ENCODE measurements at places on chromosomes 1 and 21.

DNA sequence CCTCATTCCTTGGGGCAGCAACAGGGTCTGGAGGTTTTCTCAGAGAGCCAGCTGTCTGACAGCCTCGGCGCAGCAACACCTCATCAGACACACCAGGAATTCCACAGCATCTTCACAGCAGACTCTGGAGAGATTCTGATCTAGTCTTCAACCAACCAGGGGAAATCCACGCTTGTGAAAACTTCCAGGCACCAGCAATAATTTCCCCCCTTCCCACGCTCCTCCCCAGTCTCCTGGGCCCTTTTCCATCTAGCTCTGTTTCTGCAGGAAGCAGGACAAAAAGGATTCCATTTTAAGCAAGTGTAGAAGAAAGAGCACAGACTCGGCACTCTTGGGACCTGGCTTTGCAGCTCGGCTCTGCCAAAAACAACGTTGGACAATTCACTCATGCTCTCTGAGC lies 44.3 kb upstream of the CAPZB start:
- DNase-seq: no peak

- DNase-seq: no peak
Observed at GRCh38 chr1:155186067-155186793, 12.6 kb downstream of the TRIM46 start.

DNA sequence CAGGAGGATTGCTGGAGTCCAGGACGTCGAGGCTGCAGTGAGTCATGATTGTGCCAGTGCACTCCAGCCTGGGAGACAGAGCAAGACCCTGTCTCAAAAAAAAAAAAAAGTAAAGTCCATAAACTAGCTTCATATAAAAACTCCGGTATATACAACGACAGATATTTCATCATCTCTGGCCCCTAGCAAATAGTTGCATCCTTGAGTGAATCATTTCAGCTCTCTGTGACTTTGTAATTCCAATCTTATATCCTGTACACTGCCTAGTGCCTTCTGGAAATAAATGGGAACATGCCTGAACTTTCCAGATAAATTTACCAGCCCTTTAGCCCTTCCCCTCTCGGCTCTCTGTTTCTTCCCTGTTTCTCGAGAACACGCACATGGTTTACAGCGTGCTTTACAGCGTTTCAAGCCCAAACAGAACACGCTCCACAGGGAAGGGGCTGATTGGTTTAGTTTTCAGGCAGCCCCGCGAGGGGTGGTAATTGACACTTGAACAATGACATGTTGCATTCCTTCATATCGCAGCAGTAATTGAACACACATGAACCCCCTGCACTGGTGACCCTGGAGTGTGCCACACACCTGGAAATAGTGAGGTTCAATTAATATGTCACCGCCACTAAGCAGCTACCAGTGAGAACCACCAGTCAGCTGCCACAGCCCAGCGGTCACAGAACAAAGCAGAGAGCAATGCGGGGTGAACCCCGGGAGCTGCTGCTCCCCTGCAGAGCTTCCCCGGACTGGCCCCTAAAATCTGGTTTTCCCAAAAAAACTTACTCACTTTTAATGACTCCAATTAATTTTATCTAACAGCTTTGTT lies 35.7 kb upstream of the SIM2 start:
- no peak for DNase-seq

- peak; percentile 22 for DNase-seq
Observed at GRCh38 chr1:10267319-10267718, 56.9 kb downstream of the KIF1B start.

- DNase-seq: peak; percentile 81
Observed at GRCh38 chr1:22861764-22862440, 110.8 kb downstream of the LACTBL1 start.

GRCh38 chr1:13666317-13666716 lies 33.7 kb upstream of the PRDM2 start:
- DNase-seq: no peak

- no peak for DNase-seq
Observed at GRCh38 chr1:230194525-230194924, 127.5 kb downstream of the GALNT2 start.

GRCh38 chr1:61261595-61261994 lies 179.2 kb downstream of the NFIA start:
- DNase-seq: no peak

DNA sequence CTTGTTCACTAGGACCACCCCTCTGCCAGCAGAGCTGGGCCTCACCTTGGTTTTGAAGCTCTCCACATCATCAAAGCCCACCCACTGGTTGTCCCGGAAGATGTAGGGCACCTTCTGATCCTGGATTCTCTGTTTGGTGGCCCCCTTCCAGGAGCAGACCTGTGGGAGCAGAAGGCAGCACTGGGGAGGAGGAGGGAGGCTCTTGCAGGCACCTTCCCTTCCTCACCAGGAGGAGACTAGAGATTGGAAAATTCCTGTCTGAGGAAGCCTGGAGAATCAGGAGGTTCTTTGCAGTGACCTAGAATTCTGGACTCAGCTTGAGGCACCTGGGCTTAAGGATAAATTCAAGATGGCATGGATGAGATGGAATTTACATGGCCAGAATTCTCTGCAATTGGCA lies 10.3 kb downstream of the CHIT1 start:
- DNase-seq: no peak

DNA sequence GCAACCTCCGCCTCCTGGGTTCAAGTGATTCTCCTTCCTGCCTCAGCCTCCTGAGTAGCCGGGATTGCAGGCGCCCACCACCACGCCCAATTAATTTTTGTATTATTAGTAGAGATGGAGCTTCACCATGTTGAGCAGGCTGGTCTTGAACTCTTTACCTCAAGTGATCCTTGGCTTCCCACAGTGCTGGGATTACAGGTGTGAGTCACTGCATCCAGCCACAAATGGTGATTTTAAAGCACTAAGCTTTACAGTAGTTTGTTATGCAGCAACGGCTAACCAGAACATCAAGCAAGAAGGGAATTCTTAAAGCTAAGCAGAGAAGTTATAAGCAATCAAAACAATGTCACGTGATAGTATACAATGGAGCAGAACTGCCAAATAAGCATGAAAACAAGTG lies 65.7 kb downstream of the NVL start:
- DNase-seq: no peak

DNA sequence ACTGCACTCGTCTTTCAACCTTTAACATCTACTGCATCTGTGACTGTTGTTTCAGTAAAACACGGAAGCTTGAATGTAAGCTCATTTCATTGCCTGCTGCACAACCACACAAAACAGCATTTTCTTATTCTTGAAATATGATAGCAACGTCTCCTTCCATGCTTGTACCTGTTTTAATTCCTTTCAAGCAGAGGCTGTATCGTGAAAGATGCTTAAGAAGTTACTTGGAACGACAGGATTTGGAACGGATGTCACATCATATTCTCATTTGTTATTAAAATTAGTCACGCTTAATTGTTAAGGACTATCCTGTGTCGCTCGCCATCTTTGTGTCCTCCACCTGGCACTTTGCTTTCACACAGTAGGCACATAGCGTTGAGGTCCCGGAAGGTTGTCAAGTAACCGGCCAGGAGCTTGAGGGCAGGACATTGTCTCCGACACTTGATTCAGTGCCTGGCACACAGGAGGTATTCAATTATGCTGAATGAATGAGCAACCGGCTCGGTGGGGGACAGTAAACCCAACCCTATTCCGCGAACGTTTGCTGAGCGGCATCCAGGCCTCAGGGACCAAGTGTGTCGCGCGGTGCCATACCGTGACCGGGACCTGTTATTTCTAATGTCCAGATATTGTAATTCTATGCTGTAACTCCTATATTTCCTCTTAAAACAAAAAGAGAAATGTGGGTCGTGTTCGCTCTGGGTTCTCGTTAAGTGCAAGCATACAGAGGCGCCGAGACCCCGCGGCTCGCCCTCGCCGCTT lies 499 bp upstream of the SH3GLB1 start:
- peak; percentile 2 for DNase-seq

DNA sequence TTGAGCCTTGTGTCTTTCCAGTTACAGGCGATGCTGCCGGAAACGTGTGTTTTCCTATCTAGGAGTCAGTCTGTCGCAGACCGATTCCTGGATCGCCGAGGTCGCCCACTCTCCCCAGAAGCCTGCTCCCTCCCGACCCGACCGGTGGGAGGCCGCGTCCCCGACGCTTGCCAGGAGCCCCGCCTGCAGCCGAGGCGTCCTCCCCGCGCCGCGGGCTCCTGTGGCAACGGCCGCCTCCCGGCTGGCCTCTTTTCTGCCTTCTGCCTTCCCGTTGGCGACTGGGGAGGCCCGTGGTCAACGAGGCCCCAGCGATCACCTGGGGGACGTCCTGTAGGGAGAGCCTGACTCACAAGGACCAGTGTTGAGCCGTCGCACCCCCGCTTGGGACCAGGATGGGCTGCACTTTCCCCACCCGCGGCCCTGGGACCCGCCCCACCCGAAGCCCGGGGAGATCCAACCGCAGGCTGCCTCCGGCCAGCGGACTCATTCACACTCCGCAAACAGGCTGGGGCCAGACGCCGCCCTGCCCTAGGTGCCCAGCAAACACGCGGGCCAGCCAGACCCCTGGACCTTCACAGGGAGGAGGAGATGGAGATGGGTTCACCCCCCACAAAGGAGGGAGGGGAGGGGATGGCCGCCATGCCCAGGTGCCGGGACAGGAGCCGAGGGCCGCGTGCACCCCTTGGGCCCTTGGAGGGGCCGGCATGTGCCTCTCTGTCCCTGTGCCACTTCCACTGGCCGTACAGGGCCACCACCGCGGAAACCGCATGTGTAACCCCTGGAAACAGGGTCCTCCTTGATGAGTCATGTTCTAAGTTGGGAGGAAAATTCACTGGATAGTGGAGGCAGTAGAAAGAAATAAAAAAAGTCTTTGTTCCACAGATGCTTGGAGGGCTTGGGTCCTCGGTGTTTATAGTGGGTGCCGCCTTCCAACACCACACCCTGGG lies 7.2 kb upstream of the COL6A1 start:
- peak; percentile 64 for DNase-seq

DNA sequence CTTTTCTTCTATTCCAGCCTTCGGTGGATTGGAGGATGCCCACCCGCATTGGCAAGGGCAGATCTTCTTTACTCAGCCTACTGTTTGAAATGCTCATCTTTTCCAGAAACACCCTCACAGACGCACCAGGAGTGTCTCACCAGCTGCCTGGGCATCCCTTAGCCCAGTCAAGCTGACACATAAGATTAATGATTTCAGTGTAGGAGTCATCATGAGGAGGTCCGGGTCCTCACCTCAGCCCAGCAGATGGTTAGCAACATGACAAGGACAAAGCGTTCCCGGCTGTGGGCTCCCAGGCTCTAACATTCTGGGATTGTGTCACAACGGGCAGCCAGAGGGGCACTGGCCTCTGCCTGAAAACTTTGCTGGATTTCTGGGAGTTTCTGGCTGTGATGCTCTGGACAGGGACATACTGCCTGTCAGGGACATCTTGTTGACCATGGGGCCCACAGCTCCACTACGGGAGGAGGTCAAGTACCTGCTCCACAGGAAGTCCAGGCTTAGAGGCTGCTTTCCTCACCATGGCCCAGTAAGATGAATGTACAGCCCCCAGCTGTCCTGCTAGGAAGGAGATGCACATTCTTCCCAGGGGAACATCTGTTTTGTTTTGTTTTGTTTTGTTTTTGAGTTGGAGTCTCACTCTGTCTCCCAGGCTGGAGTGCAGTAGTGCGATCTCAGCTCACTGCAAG lies 204.0 kb upstream of the COA6 start:
- no peak for DNase-seq

DNA sequence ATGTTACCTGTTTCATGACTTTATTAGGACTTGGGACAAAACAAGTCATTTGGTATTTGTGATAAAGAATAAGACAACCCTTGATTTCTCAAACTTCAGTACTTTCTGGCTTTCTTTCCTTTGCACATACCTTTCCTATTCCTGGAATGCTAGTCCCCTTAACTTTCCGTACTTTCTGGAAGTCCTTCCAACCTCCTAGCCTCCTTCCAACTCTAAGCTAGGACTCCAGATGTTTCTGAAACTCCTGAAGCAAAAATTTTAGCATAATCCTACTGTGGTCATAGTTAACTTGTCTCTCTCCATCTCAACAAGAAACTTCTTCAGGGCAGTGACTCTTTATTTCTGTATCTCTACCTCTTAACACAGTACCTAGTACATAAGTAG lies 19.8 kb upstream of the C1orf105 start:
- DNase-seq: no peak

DNA sequence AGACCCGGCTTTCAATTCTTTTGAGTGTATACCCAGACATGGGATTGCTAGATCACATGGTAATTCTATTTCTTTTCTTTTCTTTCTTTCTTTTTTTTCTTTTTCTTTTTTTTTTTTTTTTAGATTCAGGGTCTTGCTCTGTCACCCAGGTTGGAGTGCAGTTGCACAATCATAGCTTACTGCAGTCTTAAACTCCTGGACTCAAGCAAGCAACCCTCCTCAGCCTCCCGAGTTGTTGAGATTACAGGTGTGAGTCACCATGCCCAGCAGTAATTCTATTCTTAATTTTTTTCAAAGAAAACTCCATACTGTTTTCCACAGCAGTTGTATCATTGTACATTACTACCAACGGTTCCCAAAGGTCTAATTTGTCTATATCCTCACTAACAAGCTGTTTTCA lies 13.5 kb upstream of the RNF186 start:
- peak; percentile 64 for DNase-seq

GRCh38 chr21:34781526-34781925 lies 112.7 kb downstream of the CLIC6 start:
- no peak for DNase-seq

DNA sequence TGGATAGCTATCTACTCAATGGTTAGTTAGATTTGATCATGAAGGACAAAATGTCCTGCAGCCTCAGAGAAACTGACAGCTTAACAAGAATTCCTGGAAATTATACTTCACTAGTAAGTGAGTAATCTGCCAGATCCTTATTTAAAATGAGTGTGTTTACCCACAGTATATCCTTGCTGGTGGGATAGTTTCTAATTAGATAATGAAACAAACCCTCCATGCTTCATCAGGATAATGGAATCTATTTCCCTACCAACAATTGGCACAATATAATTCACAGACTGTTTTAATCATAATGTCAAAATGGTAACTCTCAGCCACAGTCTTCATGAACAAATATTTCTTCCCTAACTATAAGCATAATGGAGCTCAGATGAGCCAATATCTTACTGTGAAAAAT lies 239.4 kb upstream of the ST6GALNAC5 start:
- no peak for DNase-seq

DNA sequence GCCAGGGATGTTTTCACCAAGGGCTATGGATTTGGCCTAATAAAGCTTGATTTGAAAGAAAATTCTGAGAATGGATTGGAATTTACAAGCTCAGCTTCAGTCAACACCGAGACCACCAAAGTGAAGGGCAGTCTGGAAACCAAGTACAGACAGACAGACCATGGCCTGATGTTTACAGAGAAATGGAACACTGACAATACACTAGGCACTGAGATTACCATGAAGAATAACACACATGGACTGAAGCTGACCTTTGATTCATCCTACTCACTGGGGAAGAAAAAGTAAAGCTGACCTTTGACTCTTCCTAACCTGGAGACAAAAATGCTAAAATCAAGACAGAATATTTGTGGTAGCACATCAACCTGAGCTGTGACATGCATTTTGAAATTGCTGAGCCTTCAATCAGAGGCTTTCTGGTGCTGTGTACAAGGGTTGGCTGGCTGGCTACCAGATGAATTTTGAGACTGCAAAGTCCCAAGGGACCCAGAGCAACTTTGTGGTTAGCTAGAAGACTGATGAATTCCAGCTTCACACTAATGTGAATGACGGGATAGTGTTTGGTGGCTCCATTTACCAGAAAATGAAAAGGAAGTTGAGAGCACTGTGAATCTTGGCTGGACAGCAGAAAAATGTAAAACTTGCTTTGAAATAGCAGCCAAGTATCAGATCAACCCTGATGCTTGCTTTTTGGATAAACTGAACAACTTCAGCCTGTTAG lies 190.4 kb upstream of the KCTD3 start:
- no peak for DNase-seq

- DNase-seq: no peak
Observed at GRCh38 chr1:96533820-96534219, 187.8 kb upstream of the PTBP2 start.

GRCh38 chr1:53051676-53052075 lies 10.3 kb upstream of the PODN start:
- no peak for DNase-seq

Measured in NCI-H226 (cell line).